ENCODE measurements at places on chromosomes 6 and 20.

- no peak for DNase-seq
Measured at GRCh38 chr6:72984981-72985665, 240.2 kb downstream of the KHDC1L start.

DNA sequence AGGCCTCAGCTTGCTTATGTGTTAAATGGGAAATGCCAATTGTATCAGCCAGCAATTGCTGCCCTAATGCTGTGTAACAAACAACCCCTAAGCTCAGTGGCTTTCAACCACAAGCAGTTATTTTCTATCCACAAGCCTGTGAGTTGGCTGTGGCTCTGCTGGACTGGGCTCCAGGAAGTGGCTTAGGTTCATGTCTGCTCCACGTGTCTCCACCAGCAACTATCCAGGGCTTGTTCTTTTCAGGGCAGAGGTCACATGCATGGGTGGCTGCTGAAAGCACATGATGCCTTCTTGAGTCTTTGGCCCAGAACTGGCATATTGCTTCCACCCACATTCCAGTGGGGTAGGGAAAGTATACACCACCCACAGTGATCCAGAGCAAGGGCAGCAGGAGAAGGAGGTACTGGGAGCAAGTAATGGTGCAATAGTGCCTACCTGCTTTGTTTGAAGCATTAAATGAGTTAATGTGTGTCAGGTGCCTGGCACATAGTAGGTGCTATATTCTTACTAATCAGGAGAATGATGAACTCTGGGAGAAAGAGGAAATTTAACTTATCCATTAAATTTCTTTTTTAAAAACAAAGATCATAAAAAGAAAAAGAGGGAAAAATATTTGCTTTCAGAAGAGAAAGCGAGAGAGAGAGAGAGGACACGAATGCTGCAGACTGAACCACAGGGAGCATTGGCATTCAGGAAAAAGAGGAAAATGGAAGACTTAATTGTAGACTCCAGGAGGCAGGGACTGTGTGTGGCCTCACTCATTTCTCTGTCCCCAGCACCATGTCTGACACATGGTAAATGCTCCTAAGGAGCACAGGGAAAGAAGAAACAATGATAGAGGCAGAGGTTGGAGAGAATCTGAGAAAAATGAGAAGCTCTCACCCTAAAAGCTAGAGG, 25.2 kb upstream of the RNF24 start:
- DNase-seq = no peak

- no peak for DNase-seq
Measured at GRCh38 chr6:8432614-8433013, 2.7 kb downstream of the SLC35B3 start.

DNA sequence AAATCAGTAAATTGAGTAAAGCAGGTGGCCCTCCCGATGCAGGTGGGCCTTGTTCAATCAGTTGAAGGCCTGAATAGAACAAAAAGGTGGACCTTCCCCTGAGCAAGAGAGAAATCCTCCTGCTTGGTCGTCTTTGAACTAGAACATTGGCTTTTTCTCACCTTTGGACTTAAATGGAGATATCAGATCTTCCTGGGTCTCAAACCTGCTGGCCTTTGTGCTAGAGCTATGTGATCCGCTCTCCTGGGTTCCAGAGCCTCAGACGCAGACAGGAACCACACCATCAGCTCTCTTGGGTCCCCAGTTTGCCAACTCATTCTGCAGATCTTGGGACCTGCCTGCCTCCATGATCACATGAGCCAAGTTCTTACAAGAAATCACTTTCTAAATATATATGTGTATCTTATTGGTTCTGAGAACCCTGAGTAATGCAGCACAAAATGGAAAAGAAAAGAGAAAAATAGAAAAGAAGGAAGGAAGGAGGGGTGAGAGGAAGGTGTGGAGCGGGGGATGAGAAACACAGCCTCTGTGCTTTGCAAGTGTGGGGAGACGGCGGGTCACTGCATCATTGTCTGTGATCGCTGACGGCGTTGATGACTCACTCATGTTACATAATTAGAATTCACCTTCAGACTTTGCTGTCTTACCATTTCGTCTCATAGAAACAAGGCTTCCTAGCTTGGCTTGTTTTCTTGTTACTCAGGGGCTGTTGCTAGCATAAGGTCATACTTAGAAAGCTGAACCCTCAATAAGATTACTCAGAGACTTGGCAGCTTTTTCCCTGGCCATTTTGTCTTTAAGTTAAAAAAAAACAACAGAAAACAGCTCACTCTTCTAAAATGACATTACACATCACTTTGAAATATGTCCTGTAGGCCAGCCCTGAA, 85.7 kb upstream of the NEDD9 start:
- DNase-seq = peak; percentile 91

GRCh38 chr20:3471397-3472021, 691 bp downstream of the ATRN start:
- DNase-seq = no peak

GRCh38 chr6:158408552-158409130, 96.4 kb downstream of the TULP4 start:
- DNase-seq = peak; percentile 73

DNA sequence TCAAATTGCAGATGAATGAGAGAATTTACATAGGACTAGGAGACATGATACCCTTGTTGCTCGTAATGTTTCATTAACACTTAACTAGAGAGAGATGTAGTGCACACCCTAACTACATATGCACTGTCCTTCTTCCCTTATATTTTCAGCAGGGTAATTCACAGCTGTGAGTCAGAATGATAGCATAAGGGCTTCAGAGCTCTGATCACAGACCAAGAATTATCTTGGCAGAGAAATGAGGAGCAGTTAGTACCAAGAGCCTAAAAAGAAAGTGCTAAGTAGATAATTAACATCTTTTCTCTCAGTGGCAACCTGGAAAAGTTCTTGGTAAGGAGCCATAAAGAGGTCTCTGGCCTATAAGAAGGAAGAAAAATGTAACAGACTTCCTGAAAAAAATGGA, 35.8 kb downstream of the GRIK2 start:
- DNase-seq = no peak

GRCh38 chr6:37092923-37093727, 76.8 kb upstream of the PIM1 start:
- no peak for DNase-seq

- DNase-seq = no peak
Measured at GRCh38 chr6:13926378-13926777, 1.6 kb downstream of the RNF182 start.

- DNase-seq = no peak
Measured at GRCh38 chr6:134523051-134523450, 205.1 kb upstream of the SGK1 start.

DNA sequence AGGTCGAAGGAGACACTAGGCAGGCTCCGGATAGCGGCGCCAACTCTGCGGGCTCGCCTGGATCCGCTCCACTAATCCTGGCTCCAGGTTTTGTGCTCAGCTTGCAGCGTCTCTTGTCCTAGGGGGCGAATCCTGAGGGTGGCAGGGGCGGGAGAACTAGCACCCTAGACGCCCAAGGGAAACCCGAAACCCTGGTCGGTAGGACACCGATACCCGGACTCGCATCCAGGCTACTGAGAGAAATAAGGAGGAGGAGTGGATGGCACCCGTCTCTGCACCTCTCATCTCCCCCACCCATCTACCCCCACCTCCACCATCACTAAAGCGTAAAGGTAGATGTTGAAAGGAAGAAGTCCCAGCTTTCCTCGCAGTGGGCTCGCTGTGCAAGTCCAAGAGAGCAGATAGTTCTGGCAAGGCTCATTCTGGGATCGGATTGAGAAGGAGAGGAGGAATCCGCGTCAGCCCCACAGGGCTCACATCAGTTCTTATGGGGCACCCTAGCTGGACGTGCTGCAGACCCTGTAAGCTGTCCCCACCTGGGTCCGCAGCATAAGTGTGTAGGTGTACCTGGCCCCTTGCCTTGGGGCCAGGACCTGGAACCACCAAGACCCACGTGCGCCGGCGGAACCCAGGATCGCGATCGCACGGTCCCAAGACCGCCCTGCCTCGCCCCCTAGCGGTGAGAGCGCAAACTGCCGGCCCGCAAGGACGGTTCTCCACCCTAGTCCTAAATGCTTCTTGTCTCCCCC, 6.9 kb downstream of the SLC32A1 start:
- DNase-seq = no peak

GRCh38 chr6:78538002-78538401, 329.3 kb upstream of the IRAK1BP1 start:
- no peak for DNase-seq

DNA sequence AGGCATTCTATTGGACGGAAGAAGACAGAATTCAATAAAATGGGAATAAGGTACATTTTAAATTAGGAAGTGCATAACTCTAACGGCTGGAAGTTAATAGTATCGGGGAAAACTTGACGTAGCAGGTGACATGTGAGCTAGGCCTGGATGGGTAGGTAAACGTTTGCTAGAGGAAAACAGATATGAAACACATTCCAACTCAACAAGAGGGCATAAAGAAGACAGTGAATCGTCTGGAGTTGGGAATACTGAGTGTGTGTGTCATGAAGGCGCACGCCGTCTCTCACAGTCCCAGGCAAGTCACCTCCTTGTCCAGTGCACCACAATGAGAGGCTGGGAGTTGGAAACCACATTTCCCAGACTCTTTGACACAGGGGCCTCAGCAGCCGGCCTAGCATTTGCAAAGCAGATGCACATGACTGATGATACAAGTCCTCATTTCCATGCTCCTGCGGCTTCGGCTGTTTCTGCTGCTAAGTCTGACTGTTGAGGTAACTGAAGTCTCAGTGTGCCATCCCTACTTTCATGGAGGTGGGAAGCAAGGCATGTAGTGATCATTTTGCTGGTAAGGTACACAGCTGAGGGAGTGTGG, 16.5 kb upstream of the NHSL1 start:
- no peak for DNase-seq

DNA sequence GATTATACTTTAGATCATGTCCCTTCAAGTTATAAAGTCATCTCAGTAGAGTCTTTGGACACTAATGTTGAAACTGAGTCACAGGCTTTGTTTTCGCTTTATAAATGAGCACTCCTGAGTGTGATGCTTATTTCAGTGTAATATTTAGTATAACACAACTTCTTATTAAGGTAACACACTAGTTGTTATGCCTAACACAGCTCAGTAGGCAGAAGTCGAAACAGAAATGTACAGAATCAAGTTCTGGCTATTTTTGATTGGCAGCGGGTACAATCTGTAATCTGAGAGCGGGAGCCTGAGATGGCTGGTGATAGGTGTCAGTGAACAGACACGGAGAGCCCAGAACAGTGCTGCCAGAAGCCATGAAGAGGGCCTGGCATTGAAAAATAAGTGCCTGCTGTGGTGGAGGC, 11.4 kb downstream of the HECA start:
- DNase-seq = no peak

GRCh38 chr6:113190170-113190569, 667.0 kb upstream of the MARCKS start:
- no peak for DNase-seq

DNA sequence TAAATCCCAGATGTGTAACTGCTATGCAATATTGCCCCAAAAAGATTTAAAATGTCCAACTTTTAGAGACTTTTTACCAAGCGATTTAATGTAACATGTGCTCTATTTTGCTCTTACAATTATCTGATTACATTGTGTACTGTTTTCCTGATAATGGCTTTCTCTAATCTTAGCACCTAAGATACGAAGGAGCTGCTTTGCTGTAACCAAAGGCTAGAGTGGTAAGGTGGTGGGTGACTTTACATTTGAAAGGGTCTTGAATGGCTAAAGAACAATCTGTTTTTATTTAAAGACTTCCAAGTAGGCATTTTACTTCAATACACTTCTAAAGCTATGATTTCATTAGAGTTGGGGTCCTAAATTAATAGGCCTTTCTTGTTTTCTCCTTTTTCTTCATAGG, 1201.6 kb upstream of the MAP3K7 start:
- no peak for DNase-seq

DNA sequence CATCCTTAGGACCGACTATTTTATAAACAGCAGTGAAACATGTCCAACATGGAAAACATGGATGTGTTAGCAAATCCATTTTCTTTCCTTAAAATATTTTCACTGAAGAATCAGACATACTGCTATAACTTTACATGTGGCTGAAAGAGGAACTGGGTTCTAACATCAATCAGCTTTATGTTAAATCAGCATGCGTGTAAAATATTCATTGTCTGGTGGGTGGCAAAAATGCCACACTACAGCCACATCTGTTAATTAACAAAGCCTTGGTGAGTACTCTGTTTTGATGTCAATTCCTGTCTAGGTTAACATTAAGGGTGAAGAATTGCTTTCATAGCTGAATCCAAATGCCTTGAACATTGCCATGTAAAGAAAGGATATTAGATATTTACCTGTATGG, 222.6 kb upstream of the CEP162 start:
- no peak for DNase-seq

- no peak for DNase-seq
Measured at GRCh38 chr20:45138561-45139300, 14.5 kb upstream of the WFDC12 start.

GRCh38 chr20:49913399-49914047, 1.8 kb downstream of the SPATA2 start:
- no peak for DNase-seq

- DNase-seq = no peak
Measured at GRCh38 chr6:3786141-3786540, 34.6 kb upstream of the PXDC1 start.

- DNase-seq = no peak
Measured at GRCh38 chr6:35833536-35833935, 28.4 kb downstream of the LHFPL5 start.

GRCh38 chr20:3712279-3712873, at the start of gene SIGLEC1:
TSS of gene SIGLEC1 (minus strand) at chr20:3712600. CDS start at chr20:3707128, 5,472 bp downstream.
- DNase-seq = no peak

GRCh38 chr20:24954566-24954965, 5.5 kb downstream of the CST7 start:
- no peak for DNase-seq

- DNase-seq = peak; percentile 93
Measured at GRCh38 chr20:47792021-47792618, 6.8 kb upstream of the SULF2 start.

DNA sequence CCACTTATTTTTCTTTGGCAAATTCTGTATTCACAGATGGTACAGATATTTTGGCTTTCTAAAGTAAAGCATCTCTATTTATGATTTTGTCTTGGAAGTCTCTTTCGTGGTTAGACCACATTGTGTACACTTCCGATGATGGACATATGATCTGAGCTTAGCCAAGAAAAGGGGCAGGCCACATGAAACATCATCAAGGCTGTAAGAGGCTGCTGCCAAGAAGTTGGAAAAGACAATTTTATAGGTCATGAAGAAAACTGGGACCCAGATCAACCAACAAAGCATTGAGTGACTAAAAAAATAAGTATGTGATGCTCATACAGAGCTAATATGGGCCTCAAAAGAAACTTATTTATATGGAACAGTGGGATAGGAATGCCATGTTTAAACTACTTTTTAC, 266.4 kb downstream of the HAO1 start:
- DNase-seq = no peak

DNA sequence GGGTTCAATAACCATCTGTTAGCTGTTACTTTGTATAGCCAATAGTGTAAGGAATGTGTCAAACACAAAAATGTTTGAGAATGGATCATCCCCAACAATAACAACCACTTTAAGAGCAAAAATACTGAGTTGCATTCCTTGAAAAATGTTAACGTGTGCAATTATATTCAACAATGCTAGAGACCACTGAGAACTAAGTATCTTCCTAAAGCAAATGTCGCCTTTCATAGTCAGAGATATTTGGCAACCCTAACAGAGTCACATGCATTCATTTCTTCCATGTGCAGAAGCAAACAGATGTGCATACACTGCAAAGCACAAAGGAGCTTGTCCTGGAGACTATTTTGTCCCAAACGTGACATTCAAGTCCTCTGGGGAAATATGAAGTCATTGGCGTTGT, 448.6 kb downstream of the GJA1 start:
- DNase-seq = no peak
